ENCODE measurements at places on chromosomes 16 and 17. TPM values are rescaled to one million over a fixed set of nuclear protein-coding genes. Genes with fewer than 3 reads are reported as not detected.

The ATXN7L3 gene
- 103 TPM for total RNA-seq

The AMDHD2 gene
- total RNA-seq: 65.5 TPM

The ACSM2A gene
- not detected for total RNA-seq

The TMEM100 gene
- not detected for total RNA-seq

The SCRN2 gene
- total RNA-seq: 32.1 TPM

The CCL4L2 gene
- total RNA-seq: 18.7 TPM

The TEKT1 gene
- total RNA-seq: not detected

The C17orf100 gene
- 2.9 TPM for total RNA-seq

The ALDH3A1 gene
- not detected for total RNA-seq

The RAB37 gene
- total RNA-seq: 11.1 TPM

The ULK2 gene
- 3.0 TPM for total RNA-seq

The SMPD3 gene
- total RNA-seq: 0.76 TPM

The GNGT2 gene
- total RNA-seq: 8.1 TPM

The CDH11 gene
- total RNA-seq: not detected

The ARHGDIA gene
- total RNA-seq: 464 TPM

The NPEPPS gene
- 140 TPM for total RNA-seq

The GNG13 gene
- total RNA-seq: not detected

The SP2 gene
- total RNA-seq: 26.5 TPM

The LASP1 gene
- total RNA-seq: 127 TPM

The CRYM gene
- 4.5 TPM for total RNA-seq

The GPRC5C gene
- total RNA-seq: 14.0 TPM

The LITAF gene
- total RNA-seq: 124 TPM

The ZMYND15 gene
- total RNA-seq: 0.31 TPM

The CD300LF gene
- total RNA-seq: 0.33 TPM

The KRTAP9-4 gene
- total RNA-seq: not detected

The TMC8 gene
- total RNA-seq: 166 TPM

The KLHL10 gene
- not detected for total RNA-seq

The C16orf92 gene
- not detected for total RNA-seq

The GID4 gene
- 6.8 TPM for total RNA-seq
